ENCODE measurements at places on chromosomes 11 and 22.
A peak's percentile ranks its signal among the peaks of the same experiment; 100 is the strongest.

DNA sequence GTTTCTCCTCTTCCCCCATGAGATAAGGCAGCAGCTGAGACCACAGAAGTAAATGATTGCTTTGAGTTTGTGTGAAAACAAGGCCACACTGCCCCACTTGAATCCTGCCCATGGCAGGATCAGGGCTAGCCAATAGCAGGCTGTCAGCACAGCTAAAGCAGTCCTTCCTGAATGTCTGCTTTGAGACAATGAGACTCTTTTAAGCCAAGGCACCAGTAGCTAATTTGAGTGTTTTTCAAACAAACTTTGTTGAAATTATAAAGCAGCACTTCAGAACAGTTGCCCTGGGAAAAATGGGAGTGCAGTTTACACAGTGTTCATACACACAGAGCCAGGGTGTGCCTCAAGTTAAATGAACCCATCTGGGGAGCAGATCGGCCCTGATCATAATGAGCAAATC lies 103.5 kb upstream of the OR5AK2 start:
- DNase-seq, result no peak

- peak; percentile 67 for DNase-seq
Observed at GRCh38 chr22:30005213-30005857, 74.9 kb upstream of the HORMAD2 start.

GRCh38 chr11:9090488-9091043 lies 833 bp downstream of the SCUBE2 start:
- DNase-seq, result no peak

DNA sequence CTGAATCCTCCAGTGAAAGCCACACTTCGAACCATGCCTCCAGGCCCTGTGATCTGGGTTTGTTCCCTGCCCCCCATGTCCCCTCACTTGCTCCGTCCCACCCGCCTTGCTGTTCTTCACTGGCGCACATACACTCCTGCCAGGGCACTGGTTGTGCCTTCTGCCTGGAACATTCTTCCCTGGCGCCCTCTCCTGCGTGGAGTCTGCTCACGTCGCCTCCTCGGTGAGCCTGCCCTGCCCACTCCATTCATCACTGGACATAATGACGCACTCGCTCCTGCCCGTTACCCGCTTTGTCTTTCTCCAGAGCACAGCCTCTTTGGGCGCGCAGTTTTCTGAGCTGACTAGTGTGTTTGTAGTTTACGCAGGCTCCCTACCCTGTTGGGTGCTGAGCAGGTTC lies 21.0 kb upstream of the MIEF1 start:
- no peak for DNase-seq

DNA sequence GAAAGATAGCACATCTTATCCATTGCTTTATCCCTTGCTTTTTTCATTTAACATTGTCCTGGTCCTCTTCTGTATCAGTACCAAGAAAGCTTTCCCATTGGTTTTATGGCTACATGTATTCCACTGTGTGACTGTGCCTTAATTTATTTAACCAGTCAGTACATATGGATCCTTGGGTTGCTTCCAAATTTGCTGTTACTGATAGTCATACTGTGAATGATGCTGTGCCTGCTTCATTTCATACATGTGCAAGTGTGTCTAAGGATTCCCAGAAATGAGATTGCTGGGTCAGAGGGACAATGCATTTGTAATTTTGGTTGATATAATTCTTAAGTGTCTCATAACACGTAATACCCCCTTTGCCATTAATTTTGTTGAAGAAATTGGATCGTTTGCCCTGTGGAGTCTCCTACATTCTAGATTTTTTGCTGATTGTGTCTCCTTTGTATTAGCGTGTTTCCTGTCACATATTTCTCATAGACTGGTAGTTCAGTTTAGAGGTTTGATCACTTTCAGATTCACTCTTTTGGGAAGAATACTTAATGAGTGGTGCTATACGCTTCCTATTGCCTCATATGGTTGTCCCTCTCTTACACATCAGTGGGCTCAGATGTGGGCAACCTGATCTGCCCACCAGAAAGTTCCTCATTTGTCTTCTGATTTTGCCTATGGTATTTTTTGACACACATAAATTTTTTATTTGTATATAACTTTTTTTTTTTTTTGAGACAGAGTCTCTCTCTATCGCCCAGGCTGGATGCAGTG lies 35.3 kb downstream of the MYBPC3 start:
- DNase-seq, result no peak

DNA sequence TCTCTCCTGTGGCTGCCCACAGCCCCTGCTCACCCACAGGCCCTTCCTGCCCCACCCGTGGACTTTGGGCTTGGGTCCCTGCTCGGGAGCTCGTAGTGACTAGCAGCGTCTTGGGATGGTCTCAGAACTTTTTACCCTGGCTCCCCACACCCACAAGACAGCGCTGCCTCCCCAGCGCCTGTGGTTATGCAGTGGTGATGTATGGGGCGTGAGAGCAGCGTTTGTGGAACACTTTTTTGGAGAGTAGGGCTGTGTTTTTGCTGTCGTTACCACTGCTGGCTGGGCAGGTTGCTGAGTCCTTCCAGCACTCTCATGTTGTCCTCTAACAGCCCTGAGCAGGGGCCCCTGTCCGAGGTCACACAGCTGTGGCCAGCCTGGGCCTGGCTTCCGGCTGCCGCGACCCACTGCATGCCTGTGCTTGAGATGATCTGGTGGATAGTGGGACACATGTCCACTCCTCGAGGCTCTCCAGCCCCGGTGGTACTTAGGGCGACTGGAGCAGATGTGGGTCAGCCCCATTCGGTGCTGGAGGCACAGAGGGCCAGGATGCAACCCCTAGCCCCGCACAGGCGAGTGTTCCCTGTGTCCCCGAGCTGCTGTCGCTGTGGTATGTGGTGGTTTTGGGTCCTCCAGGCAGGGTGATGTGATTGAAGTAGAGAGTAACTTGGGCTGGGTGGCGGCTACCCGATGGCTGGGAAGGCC lies 7.1 kb upstream of the GRAMD4 start:
- DNase-seq, result peak; percentile 52

DNA sequence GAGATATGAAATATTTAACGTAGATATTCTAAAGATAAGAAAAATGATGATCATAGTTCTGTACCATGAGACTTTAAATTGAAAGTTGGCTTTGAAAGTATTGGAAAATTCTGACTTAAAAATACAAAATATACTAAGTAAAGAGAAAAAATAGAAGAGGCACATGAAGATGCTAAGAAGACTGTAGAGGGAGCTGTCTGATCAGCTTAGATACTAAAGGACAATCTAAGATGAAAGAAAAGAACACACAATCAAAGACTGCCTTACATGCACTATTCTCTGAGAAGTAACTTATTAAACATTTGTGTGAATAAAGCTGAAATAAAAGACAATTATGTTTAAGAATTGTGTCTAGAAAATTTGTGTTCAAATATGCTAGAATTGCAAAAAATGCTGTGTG lies 55.1 kb downstream of the RBMXL2 start:
- no peak for DNase-seq

DNA sequence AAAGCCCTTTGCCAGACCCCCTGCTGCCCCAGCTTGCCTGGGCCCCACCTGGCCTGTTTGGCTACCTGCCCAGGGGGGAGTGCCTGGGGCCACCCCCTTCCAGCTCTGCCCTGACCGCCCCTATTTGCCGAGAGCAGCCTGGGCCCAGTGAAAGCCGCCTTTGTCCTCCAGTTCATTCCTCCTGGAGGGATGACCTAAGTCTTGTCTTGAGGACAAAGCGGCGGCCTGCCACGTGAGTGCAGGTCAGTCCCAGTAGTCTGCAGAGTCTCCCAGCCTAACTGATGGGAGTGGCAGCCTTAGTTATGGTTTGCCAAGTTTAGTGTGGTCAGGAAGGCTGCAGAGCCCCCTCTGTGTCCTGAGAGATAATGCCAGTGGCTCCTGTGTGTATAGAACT lies 115.9 kb upstream of the CRYBB3 start:
- no peak for DNase-seq

- DNase-seq, result no peak
Observed at GRCh38 chr11:73344191-73344607, 32.0 kb upstream of the RELT start.

DNA sequence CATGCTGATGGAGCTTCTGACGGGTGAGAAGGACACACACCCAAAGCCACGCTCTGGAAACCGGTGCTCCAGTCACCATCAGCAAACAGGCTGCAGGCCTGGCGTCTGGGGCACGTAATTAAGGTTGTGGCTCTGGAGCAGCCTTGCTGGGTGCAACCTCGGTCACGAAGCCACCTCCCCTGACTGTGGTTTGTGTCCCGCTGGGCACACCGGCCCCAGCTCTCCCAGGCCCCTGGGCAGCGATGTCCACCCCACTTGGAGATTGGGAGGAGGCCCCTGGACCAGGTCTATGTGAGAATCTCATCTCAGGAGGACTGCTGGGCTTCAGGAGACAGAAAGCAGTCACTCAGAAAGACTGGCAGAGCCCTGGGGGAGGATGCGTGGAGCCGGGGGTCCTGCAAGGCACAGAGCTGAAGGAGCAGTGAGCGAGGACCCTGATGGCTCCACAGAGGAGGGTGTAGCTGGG lies 631.6 kb downstream of the BRD1 start:
- no peak for DNase-seq

GRCh38 chr22:39130152-39130704 lies 22.3 kb downstream of the CBX7 start:
- no peak for DNase-seq

DNA sequence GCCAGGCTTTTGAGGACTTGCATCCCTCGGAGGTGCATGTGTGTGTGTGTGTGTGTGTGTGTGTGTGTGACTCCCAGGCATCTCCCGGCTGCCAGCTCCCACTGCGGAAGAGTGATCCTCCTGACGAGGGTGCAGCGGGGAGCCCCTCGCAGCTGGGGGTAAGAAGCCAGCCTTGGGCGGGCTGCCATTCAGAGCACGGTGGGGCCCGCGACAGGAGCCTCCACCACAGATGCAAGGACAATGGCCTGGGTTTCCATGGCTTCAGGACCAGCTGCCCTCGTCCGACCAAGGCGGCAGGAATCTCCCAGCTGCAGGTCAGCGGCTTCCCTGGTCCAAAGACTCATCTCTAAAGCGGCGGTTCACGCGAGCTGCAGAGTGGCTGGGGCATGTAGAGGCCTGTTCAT lies 908.5 kb downstream of the BRD1 start:
- DNase-seq, result no peak

GRCh38 chr11:127531167-127531566 lies 530.6 kb upstream of the KIRREL3 start:
- no peak for DNase-seq

DNA sequence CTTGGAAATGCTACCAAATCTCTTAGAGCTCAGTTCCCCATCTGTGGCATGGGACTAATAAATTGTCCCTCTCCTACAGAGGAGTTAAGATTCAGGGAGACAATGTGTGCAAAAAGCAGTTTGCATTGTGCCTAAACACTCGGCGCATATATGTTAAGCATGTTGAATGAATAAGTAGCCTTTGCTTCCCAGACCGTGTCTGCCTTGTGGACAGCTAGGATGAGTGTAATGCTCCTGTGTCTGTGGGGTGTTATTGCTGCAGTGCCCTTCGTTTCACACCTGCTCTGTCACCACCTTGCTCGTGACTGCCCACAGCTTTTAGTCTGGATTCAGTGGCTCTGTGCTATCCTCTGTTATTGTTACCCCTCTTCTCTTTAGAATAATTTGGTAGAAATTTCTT lies 14.1 kb downstream of the ENDOD1 start:
- no peak for DNase-seq

GRCh38 chr11:13384908-13385640 lies 77.9 kb downstream of the BTBD10 start:
- DNase-seq, result peak; percentile 32

GRCh38 chr11:71075871-71076420 lies 176.4 kb downstream of the SHANK2 start:
- no peak for DNase-seq

DNA sequence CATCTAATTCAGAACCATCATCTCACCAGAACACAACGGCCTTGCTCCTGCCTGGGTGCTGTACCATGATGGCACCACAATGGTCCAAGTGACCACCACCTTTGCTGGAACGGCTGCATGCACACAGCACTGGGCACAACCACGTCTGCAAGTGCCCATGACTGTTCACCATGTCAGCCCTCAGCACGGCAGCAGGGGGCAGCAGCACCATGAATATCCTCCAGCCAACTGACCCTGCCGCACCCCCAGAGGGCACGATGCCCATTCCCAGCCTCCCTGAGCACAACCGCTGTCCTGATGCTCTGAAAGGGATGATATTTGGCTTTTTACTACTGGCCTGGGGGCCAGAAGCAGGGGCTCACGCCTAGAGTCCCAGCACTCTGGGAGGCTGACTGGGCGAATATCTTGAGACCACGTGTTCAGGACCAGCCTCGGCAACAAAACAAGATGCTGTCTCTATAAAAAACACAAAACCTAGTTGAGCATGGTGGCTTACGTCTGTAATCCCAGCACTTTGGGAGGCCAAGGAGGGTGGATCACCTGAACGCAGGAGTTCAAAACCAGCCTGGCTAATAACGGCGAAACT lies 25.7 kb downstream of the DRD4 start:
- DNase-seq, result peak; percentile 57

Measured in CD4-positive, alpha-beta T cell treated with Interleukin-6 for 4 hours (primary cell).